ENCODE measurements at places on chromosomes 2 and 18. TPM values are rescaled to one million over a fixed set of nuclear protein-coding genes. Genes with fewer than 3 reads are reported as not detected.
A peak's percentile ranks its signal among the peaks of the same experiment; 100 is the strongest.

GRCh38 chr2:224400886-224401632 lies 848 bp downstream of the FAM124B start:
- H3K4me3 ChIP-seq, result no peak overlapping the region
- no peaks in the 10 kb centered on the region for H3K36me3 ChIP-seq
- H3K27me3 ChIP-seq, result no peaks in the 10 kb centered on the region
- no peak overlapping the region for H3K27ac ChIP-seq

- H3K4me3 ChIP-seq, result no peak overlapping the region
- H3K27ac ChIP-seq, result no peak overlapping the region
- H3K36me3 ChIP-seq, result no peaks in the 10 kb centered on the region
- no peaks in the 10 kb centered on the region for H3K27me3 ChIP-seq
Measured at GRCh38 chr2:40189881-40190280, 262.0 kb downstream of the SLC8A1 start.

DNA sequence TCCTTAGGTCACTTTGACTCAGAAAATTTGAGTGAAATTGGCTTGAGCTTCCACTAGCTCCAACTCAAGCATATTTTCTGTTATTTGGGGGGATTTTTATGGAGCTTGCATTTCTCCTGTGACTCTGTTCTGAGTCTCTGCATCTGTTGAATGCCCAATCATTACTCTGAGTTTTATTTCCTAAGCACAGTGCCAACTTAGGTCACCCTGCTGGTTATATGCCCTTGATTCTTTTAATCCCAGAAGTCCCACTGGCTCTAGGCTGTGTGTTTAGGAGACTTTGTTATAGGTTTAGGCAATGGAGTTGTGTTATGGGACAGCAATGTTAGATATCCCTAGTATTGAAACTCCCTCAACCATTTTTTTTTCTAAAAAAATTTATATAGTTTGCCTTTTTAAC lies 198.2 kb upstream of the DTNA start:
- no peaks in the 10 kb centered on the region for H3K4me1 ChIP-seq
- H3K36me3 ChIP-seq, result no peaks in the 10 kb centered on the region
- H3K4me3 ChIP-seq, result no peak overlapping the region
- H3K27me3 ChIP-seq, result peaks cover 2% of the 10 kb centered on the region
- no peak overlapping the region for H3K27ac ChIP-seq
- no peak for DNase-seq

DNA sequence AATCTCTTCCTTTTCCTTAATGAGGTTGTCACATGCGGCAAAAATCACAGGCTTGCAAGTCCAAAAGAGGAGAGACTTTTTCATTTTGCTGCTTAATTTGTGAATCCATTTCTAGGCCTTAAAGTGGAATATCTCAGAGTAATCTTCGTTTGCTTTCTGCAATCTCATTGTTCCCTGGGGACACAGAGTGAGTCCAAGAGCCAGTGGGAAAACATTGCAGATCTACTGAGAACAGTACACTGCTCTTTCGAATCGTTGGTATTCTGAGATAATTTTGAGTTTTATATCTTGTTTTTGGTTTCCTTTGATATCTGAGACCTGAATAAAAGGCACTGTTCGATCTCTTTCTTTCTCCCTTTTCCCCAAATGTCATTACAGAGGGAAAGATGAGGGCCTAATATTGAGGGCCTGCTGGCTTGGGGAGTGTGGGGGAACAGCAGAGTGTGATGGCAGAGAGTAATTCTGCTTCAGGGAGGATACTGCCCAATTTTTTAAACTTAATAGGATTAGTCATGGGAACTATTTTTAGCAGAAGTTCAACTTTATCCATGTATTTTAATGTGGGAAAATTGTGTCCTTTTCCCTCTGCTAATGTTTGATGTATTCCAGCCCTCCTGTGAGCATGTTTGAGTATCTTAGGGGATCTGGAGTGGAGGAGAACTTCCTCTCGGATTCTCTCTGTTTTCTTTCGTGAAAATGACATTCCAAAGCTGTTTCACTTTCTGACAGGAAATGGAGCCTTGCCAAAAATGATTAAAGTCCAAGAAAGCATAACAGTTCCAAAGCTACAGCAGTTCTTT lies 418.2 kb upstream of the ZEB2 start:
- peaks cover 54% of the 10 kb centered on the region for H3K4me1 ChIP-seq
- H3K4me3 ChIP-seq, result no peak overlapping the region
- DNase-seq, result no peak
- H3K27ac ChIP-seq, result peak overlapping the region; percentile 86
- peaks cover 2% of the 10 kb centered on the region for H3K36me3 ChIP-seq
- no peaks in the 10 kb centered on the region for H3K27me3 ChIP-seq

Gene RAB6D
- total RNA-seq, result 0.52 TPM

- no peaks in the 10 kb centered on the region for H3K27me3 ChIP-seq
- DNase-seq, result no peak
- H3K27ac ChIP-seq, result peak overlapping the region; percentile 73
- peaks cover 14% of the 10 kb centered on the region for H3K36me3 ChIP-seq
Measured at GRCh38 chr2:148969659-148970061, 68.8 kb upstream of the LYPD6B start.

GRCh38 chr18:34659579-34660517 lies 50.2 kb upstream of the DTNA start:
- no peaks in the 10 kb centered on the region for H3K27me3 ChIP-seq
- H3K4me1 ChIP-seq, result peaks cover 38% of the 10 kb centered on the region
- H3K27ac ChIP-seq, result peak overlapping the region; percentile 45
- DNase-seq, result peak; percentile 41
- H3K36me3 ChIP-seq, result no peaks in the 10 kb centered on the region

Gene BOK
- total RNA-seq, result 8.7 TPM

- H3K27me3 ChIP-seq, result peaks cover 9% of the 10 kb centered on the region
- H3K4me3 ChIP-seq, result no peak overlapping the region
- H3K4me1 ChIP-seq, result peaks cover 4% of the 10 kb centered on the region
- no peak for DNase-seq
Measured at GRCh38 chr18:12079491-12080237, 14.0 kb upstream of the ANKRD62 start.

- peaks cover 38% of the 10 kb centered on the region for H3K4me1 ChIP-seq
- H3K36me3 ChIP-seq, result peaks cover 3% of the 10 kb centered on the region
- no peak overlapping the region for H3K27ac ChIP-seq
- no peak for DNase-seq
Measured at GRCh38 chr2:189177251-189177840, 2.2 kb downstream of the COL5A2 start.

GRCh38 chr2:176461098-176461808 lies 192.0 kb downstream of the MTX2 start:
- no peak overlapping the region for H3K27ac ChIP-seq
- H3K27me3 ChIP-seq, result peaks cover 69% of the 10 kb centered on the region

DNA sequence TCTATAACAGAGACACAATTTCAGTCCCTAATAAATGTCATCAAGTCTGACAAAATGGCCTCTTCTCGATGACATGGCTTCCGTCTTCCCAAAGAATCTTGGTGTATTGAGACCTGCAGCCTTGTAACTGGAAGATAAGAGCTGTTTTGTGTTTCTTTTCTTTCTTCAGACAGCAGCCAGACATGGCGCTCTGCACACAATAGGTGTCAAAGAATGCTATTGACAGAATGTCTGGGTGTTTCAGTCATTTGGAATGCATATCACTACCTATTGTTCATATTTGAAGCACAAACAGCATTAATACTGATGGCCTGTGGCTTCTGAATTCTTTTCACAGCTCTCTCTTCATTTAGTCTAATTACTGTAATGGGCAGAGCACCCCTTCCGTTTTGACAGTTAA lies 344.8 kb downstream of the RPRM start:
- peaks cover 2% of the 10 kb centered on the region for H3K36me3 ChIP-seq
- peaks cover 3% of the 10 kb centered on the region for H3K27me3 ChIP-seq
- H3K4me1 ChIP-seq, result peaks cover 15% of the 10 kb centered on the region
- H3K4me3 ChIP-seq, result no peak overlapping the region
- H3K27ac ChIP-seq, result peak overlapping the region; percentile 66

Gene VSNL1
- 1.7 TPM for total RNA-seq

- DNase-seq, result no peak
- peaks cover 30% of the 10 kb centered on the region for H3K4me1 ChIP-seq
- no peaks in the 10 kb centered on the region for H3K27me3 ChIP-seq
- peaks cover 15% of the 10 kb centered on the region for H3K36me3 ChIP-seq
- no peak overlapping the region for H3K4me3 ChIP-seq
Measured at GRCh38 chr18:28095631-28096030, 81.3 kb downstream of the CDH2 start.

Gene TEKT4
- not detected for total RNA-seq

DNA sequence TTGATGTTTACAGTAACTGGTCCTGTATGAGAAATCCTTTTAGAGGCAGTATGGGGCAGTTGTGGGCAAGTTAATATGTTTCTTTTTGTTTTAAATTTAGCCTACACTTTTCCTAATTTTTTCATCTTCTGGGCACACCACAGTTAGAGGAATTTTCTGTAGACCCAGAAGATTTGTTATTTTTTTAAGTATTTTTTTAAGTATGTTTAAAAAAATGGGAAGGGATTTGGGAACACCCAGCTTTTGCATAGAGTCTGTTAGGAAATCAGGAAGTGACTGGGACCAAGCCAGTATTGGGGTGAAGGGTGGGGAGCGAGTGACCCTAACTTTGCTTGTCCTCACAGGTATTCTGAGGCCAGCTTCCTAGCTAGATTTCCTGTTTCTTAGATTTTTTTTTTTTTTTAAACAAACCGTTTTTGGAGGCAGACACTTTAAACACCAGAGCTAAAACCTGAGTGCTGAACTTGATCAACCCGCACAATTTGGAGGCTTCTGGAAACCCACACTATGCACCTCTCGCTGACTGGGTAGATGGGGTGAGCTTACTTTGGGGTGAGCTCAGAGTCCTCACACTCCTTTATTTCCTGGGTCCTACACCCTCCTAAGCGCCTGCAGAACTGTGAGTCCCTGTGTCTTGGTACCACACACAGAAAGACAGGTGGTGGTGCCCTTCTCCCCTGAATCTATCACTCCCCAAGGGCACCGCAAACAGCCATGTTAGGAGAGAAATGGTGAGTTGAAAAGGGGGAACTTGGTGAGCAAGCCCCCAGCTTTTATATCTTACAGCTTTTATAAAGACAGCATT lies 5.2 kb downstream of the GATA6 start:
- H3K4me1 ChIP-seq, result peaks cover 13% of the 10 kb centered on the region
- peaks cover 3% of the 10 kb centered on the region for H3K36me3 ChIP-seq
- no peak overlapping the region for H3K27ac ChIP-seq
- H3K4me3 ChIP-seq, result no peak overlapping the region
- DNase-seq, result no peak

- DNase-seq, result no peak
- H3K27me3 ChIP-seq, result no peaks in the 10 kb centered on the region
- H3K4me3 ChIP-seq, result no peak overlapping the region
- no peaks in the 10 kb centered on the region for H3K4me1 ChIP-seq
Measured at GRCh38 chr2:19547321-19547720, 188.9 kb upstream of the OSR1 start.

- no peak overlapping the region for H3K4me3 ChIP-seq
- peaks cover 33% of the 10 kb centered on the region for H3K27me3 ChIP-seq
- DNase-seq, result no peak
- H3K27ac ChIP-seq, result no peak overlapping the region
- peaks cover 11% of the 10 kb centered on the region for H3K36me3 ChIP-seq
- no peaks in the 10 kb centered on the region for H3K4me1 ChIP-seq
Measured at GRCh38 chr2:112997151-112997550, 8.1 kb upstream of the IL36A start.

- H3K4me3 ChIP-seq, result peak overlapping the region; percentile 72
- H3K36me3 ChIP-seq, result peaks cover 3% of the 10 kb centered on the region
- H3K4me1 ChIP-seq, result peaks cover 29% of the 10 kb centered on the region
- no peak overlapping the region for H3K27ac ChIP-seq
- H3K27me3 ChIP-seq, result peaks cover 87% of the 10 kb centered on the region
- peak; percentile 23 for DNase-seq
Measured at GRCh38 chr18:22167091-22167470, 2.3 kb upstream of the GATA6 start.

DNA sequence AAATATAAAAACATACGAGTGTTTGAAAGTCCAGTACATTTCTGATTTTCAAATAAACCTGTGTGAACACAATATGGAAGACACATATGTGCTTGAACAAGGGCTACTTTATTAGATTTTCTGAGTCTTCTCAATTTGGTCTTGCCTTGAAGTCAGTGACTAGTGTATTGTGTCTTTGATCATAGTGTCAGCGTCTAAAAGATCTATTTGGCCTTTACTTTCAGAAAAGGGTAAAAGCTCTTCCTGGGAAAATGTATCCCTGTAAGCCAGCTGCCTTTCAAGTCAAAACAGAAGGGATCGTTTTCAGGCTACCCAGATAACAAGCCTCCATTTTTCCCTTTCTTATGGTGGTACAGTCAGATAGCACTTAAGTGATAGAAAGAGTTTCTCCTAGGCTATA lies 471.9 kb downstream of the CMPK2 start:
- peaks cover 36% of the 10 kb centered on the region for H3K4me1 ChIP-seq
- H3K4me3 ChIP-seq, result no peak overlapping the region
- DNase-seq, result no peak

GRCh38 chr2:67400560-67401485 lies 3.7 kb downstream of the ETAA1 start:
- no peak overlapping the region for H3K4me3 ChIP-seq
- H3K27me3 ChIP-seq, result no peaks in the 10 kb centered on the region
- peaks cover 12% of the 10 kb centered on the region for H3K36me3 ChIP-seq

- H3K27ac ChIP-seq, result no peak overlapping the region
- no peak for DNase-seq
- no peaks in the 10 kb centered on the region for H3K27me3 ChIP-seq
Measured at GRCh38 chr18:65124633-65125032, 626.2 kb upstream of the CDH7 start.

GRCh38 chr2:25251422-25252273 lies 83.3 kb upstream of the POMC start:
- H3K27me3 ChIP-seq, result no peaks in the 10 kb centered on the region
- H3K4me1 ChIP-seq, result peaks cover 47% of the 10 kb centered on the region
- H3K27ac ChIP-seq, result peak overlapping the region; percentile 41
- DNase-seq, result peak; percentile 53
- H3K4me3 ChIP-seq, result peak overlapping the region; percentile 94

- DNase-seq, result no peak
- H3K4me1 ChIP-seq, result no peaks in the 10 kb centered on the region
- no peak overlapping the region for H3K27ac ChIP-seq
- H3K4me3 ChIP-seq, result no peak overlapping the region
- no peaks in the 10 kb centered on the region for H3K27me3 ChIP-seq
Measured at GRCh38 chr2:202337151-202337550, 39.0 kb upstream of the BMPR2 start.

Gene ATP8B1
- total RNA-seq, result 0.05 TPM

DNA sequence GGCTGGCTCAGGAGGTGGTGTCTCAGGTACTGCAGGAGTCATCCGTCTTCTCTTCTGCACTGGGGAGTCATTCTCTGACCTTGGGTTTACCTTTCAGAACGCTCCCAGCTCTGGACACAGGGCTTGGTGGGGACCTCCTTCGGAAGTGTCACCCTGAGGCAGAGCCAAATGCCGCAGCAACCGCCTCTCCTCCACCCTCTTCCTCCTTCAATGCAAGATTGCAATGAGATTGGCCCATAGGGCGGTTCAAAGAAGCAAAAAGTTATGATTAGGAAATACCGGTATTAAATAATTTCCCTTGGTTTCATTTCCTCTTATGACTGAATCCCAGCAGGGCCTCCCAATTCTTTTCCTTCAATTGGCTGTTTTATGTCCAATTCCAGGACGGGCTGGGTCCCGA lies 178.8 kb downstream of the ACKR3 start:
- peaks cover 34% of the 10 kb centered on the region for H3K4me1 ChIP-seq
- no peak overlapping the region for H3K27ac ChIP-seq
- no peak for DNase-seq

Data from neural crest cell (in vitro differentiated cells).